ENCODE measurements at places on chromosomes 1 and 21. TPM values are rescaled to one million over a fixed set of nuclear protein-coding genes. Genes with fewer than 3 reads are reported as not detected.

GRCh38 chr1:218380125-218380977, 35.2 kb downstream of the TGFB2 start:
- no peak overlapping the region for H3K4me3 ChIP-seq
- no peak overlapping the region for H3K27ac ChIP-seq
- no peak for DNase-seq
- H3K36me3 ChIP-seq: no peaks in the 10 kb centered on the region
- peaks cover 8% of the 10 kb centered on the region for H3K4me1 ChIP-seq
- peaks cover 52% of the 10 kb centered on the region for H3K27me3 ChIP-seq

DNA sequence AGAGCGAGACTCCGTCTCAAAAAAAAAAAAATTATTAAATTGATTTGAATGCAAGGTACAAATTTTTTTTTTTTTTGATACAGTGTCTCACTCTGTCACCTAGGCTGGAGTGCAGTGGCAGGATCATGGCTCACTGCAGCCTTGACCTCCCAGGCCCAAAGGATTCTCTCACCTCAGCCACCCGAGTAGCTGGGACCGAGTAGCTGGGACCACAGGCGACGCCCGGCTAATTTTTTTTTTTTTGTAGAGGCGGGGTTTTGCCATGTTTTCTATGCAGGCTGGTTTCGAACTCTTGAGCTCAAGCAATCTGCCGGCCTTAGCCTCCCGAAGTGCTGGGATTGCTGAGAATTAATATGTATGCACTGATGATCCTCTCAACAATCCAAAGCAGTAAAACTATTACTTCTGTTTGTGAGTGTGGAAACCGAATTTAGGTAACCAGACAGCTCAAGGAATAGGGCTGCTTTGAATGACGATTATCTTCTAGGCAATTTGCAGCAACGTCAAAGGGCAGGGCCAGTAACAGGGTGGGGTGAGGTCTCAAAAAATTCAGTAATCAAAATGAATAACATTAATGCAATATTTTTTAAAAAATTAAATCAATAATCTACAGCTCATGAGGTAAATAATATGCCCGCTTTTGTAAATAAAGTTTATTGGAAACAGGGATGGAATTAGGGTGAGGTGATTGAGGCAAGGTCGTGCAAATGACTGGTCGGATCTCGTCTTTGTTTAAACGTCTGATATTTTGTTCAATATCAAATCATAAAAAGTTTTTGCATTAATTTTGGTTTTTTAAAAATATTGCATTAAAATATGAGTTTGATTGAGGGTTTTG, 1.2 kb downstream of the CLSPN start:
- DNase-seq: no peak
- H3K27ac ChIP-seq: peak overlapping the region; percentile 74
- peaks cover 23% of the 10 kb centered on the region for H3K36me3 ChIP-seq
- peaks cover 46% of the 10 kb centered on the region for H3K4me1 ChIP-seq
- no peaks in the 10 kb centered on the region for H3K27me3 ChIP-seq
- H3K4me3 ChIP-seq: peak overlapping the region; percentile 80

- no peak overlapping the region for H3K4me3 ChIP-seq
- no peaks in the 10 kb centered on the region for H3K36me3 ChIP-seq
- DNase-seq: no peak
- no peak overlapping the region for H3K27ac ChIP-seq
- H3K27me3 ChIP-seq: no peaks in the 10 kb centered on the region
- H3K4me1 ChIP-seq: no peaks in the 10 kb centered on the region
Measured at GRCh38 chr1:187943606-187944403, 1115.1 kb downstream of the PLA2G4A start.

The PPP1R8 gene
- 51.2 TPM for total RNA-seq

- H3K36me3 ChIP-seq: no peaks in the 10 kb centered on the region
- H3K4me1 ChIP-seq: no peaks in the 10 kb centered on the region
- no peak overlapping the region for H3K27ac ChIP-seq
- no peak overlapping the region for H3K4me3 ChIP-seq
- H3K27me3 ChIP-seq: peaks cover 24% of the 10 kb centered on the region
Measured at GRCh38 chr1:165467706-165468105, 22.8 kb upstream of the RXRG start.

- H3K36me3 ChIP-seq: peaks cover 43% of the 10 kb centered on the region
- H3K4me1 ChIP-seq: peaks cover 14% of the 10 kb centered on the region
- DNase-seq: no peak
Measured at GRCh38 chr1:18907917-18908845, 5.8 kb upstream of the ALDH4A1 start.

The TSPEAR gene
- total RNA-seq: not detected

DNA sequence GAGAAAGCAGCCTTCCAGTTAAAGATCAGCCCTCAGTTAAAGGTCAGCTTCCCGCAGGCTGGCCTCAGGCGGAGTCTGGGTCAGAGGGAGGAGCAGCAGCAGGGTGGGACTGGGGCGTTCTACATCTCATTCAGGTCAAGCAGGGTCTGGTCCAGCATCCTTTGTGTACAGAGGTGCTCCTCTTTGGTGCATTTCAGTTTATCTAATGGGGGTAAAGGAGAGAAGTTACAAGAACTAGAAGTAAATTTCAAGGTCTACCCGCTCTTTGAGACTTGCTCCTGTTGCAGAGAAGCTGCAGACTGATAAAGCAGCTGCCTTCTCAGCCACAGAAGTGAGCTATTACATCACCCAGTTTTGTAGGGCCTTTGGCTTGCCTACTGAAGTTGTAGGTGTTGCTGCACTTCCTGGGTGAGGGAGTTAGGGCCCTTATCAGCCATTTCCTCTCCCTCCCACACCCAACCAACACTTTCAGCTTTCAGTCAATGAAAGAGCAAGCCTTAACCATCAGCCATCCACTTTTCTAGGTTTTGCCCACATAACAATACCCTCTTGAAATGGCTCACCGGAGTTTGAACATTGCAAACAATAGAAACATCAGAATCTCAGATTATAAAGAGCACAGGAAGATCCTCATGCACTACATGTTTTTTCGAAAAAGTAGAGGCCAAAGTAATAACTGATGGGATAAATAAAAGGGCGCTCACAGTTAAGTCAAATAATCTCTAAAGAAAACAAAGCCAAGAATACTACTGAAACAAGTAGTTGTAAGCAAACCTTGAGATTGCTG, 2.8 kb upstream of the NUP210L start:
- peaks cover 89% of the 10 kb centered on the region for H3K36me3 ChIP-seq
- H3K27me3 ChIP-seq: no peaks in the 10 kb centered on the region
- peaks cover 59% of the 10 kb centered on the region for H3K4me1 ChIP-seq
- H3K4me3 ChIP-seq: peak overlapping the region; percentile 49
- DNase-seq: peak; percentile 83

The FCRL2 gene
- not detected for total RNA-seq

DNA sequence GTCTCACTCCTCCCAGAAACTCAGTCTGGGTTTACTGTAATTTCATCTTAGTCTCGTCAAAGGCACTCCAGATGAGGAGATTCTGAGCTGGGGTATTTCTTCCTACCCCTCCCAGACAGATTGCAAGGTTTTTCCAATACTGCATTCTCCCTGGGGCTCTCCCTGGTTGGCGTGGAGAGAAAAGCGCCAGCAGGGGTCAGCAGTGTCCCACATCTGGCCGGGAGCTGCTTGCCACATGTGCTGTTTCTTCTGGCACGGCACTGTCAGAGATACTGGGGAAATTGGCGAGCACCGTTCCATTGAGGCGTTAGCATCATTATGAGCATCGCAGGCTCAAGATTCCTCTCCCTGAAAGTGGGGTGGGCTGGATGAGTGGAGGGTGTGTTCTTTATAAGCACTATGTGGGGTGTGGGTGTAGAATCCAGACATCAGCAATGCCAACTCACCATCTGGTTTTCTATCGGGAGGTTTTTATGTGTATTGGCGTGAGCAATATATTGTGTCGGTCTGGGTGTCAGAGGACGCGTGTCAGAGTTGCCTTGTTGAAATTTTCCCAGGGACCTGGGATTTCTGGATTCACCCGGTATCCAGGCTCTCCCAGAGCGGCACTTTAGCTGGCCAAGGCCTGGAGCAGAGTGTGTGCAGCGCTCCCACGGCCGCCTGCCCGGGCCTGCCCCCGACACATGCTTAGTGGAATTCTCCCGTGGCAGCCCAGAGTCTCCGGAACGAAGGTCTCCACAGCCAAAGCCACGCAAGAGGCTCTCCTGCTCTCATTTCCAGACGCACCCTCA, 8.0 kb upstream of the NAV1 start:
- H3K4me3 ChIP-seq: no peak overlapping the region
- H3K27ac ChIP-seq: no peak overlapping the region
- peak; percentile 37 for DNase-seq
- peaks cover 3% of the 10 kb centered on the region for H3K4me1 ChIP-seq
- H3K36me3 ChIP-seq: peaks cover 5% of the 10 kb centered on the region

DNA sequence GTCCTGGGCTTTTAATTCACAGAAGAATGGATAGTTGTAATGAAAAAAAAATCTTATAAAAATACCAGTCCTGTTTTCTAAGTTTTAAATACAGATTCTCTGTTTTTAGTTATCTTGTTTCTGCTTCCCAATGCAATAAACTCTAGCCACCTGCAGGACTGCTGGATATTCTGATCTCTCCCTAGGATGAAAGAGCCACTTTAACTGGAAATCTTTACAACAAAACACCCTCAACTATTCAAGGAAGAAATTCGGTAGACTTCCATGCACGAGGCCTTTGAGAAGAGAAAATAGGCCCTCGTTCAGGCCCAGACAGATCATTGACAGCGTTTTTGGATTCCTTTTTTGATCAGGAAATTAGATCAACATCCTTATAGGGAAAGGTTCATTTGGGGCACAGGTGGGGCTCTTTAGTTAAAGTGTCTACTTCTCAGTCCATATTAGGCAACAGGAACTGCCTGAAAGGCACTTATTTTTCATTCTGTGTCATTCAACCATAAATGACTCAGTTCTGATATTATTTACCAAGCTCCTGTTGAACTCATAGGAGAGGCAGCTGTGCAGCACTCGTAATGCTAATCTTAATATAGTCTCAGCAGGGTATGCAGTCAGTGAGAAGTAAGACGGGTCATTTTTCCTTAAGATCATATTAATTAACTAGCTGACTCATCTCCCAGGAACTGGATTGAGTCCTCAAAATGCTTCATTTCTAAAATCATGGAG, 71.1 kb upstream of the ERRFI1 start:
- peaks cover 12% of the 10 kb centered on the region for H3K36me3 ChIP-seq
- no peak overlapping the region for H3K4me3 ChIP-seq
- peaks cover 4% of the 10 kb centered on the region for H3K27me3 ChIP-seq
- peak overlapping the region; percentile 82 for H3K27ac ChIP-seq
- DNase-seq: peak; percentile 23
- H3K4me1 ChIP-seq: peaks cover 37% of the 10 kb centered on the region

DNA sequence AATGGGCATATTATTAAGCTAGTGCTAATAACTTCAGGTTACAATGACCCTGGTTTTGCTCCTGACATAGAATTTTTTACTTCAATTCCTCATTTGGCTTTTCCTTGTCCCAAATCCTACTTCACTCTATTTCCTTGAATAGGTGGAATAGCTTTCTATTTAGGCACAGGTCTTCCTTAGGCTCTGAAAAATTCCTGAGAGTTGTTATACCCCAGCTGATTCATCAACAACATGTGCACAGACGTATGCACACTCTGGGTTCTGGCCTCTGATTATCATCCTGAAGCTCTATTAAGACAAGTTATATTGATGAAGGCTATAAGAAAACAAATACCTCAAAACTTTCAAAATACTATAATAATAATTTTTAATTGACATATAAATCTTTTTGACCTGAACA, 172.4 kb downstream of the NTMT2 start:
- no peak overlapping the region for H3K4me3 ChIP-seq
- H3K27ac ChIP-seq: no peak overlapping the region
- H3K4me1 ChIP-seq: no peaks in the 10 kb centered on the region

GRCh38 chr1:208107425-208108212, 136.6 kb downstream of the PLXNA2 start:
- H3K27ac ChIP-seq: no peak overlapping the region
- H3K36me3 ChIP-seq: no peaks in the 10 kb centered on the region
- no peaks in the 10 kb centered on the region for H3K4me1 ChIP-seq
- H3K4me3 ChIP-seq: no peak overlapping the region
- H3K27me3 ChIP-seq: peaks cover 2% of the 10 kb centered on the region

DNA sequence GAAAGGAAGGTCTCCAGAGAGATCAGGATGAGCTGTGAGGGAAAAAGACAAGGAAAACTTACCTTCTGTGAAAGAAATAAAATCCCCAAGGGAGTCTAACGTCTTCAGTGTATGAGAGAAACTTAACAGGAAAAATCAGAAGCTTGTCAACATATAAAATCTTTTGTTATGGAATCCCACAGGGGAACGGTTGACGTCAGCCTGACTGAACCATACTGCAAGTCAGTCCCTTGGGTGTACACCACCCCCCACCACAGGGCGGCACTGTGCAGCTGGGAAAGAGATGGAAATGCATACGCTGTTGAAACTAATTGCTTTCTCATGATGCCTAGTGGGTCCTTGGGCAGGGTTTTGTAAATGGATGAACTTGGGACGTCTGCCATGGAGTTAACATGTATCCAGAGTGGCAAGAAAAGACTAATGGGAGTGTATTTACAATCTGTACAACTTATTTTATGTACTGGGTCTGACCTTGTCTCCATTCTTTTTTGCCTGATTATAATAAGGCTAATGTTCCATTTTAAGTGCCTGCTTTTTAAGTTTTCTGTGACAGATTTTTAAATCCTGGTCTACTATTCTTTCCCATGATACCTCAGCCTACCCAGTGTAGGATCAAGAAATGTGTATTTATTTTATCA, 22.7 kb downstream of the UTP25 start:
- no peak overlapping the region for H3K4me3 ChIP-seq
- DNase-seq: peak; percentile 26
- H3K4me1 ChIP-seq: peaks cover 2% of the 10 kb centered on the region

GRCh38 chr1:212665241-212666115, 34.2 kb downstream of the BATF3 start:
- H3K4me1 ChIP-seq: peaks cover 47% of the 10 kb centered on the region
- no peaks in the 10 kb centered on the region for H3K36me3 ChIP-seq
- H3K4me3 ChIP-seq: peak overlapping the region; percentile 74
- H3K27me3 ChIP-seq: peaks cover 9% of the 10 kb centered on the region
- peak overlapping the region; percentile 71 for H3K27ac ChIP-seq
- peak; percentile 85 for DNase-seq

GRCh38 chr1:158800526-158800925, 19.5 kb upstream of the OR6N2 start:
- no peaks in the 10 kb centered on the region for H3K36me3 ChIP-seq
- peaks cover 2% of the 10 kb centered on the region for H3K4me1 ChIP-seq
- peaks cover 10% of the 10 kb centered on the region for H3K27me3 ChIP-seq
- no peak overlapping the region for H3K27ac ChIP-seq
- H3K4me3 ChIP-seq: no peak overlapping the region

The LCE1A gene
- not detected for total RNA-seq

The RBM11 gene
- total RNA-seq: 0.88 TPM

GRCh38 chr1:246690100-246690499, 34.1 kb upstream of the SCCPDH start:
- no peaks in the 10 kb centered on the region for H3K27me3 ChIP-seq
- no peak overlapping the region for H3K27ac ChIP-seq
- H3K4me3 ChIP-seq: no peak overlapping the region
- DNase-seq: no peak
- peaks cover 5% of the 10 kb centered on the region for H3K36me3 ChIP-seq

The LRRC71 gene
- total RNA-seq: not detected

DNA sequence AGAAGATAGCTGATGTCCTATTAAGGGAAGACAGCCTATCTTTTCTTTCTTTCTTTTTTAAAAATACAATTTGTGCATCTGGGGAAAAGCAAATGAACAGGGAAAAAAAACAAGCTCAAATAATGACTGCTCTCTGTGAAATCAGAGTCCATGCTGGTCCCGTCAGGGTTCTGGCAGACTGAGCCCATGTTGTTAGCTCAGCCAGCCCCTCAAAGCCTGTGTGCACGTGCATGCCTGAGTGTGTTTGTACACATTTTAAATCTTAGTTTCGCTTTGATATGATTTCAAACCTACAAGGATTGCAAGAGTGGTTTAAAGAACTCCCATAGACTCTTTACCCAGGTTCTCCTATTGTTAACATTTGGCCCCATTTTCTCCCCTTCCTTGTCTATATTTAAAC, 231.8 kb upstream of the GREM2 start:
- H3K4me3 ChIP-seq: no peak overlapping the region
- H3K36me3 ChIP-seq: no peaks in the 10 kb centered on the region
- DNase-seq: no peak
- H3K27ac ChIP-seq: no peak overlapping the region
